ENCODE measurements at places on chromosomes 3 and 15. TPM values are rescaled to one million over a fixed set of nuclear protein-coding genes. Genes with fewer than 3 reads are reported as not detected.

GRCh38 chr3:72574144-72574543 is 274.1 kb downstream of the SHQ1 start:
- DNase-seq = no peak

DNA sequence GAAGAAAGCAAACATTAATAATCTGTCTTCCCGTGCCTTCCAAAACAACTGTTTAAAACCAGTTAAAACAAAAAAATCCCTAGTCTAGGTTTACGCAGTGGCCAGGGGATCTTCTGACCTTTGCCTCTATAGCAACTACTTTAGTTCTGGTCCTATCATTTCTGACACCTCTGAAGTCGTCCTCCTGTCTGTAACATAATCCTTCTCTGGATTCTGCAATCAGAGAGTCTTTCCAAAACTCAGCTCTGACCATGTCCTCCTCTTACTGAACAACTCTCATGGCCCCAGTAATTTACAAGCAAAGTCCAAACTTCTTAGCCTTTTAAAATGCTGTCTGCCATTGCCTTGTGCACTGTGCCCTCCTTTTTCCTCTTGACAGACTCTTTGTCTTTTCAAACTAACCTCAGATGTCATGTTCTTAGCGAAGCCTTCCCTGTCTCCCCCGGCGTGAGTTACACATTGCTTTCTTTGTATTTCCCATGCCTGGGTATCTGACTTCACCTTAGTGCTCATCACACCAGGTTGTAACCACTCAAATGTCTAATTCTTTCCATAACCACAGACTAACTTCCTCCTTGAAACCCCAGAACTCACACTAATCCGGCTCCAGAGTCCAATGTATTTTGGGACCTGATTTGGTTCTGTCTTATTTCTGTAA is 105.2 kb upstream of the BNIP2 start:
- DNase-seq = no peak

DNA sequence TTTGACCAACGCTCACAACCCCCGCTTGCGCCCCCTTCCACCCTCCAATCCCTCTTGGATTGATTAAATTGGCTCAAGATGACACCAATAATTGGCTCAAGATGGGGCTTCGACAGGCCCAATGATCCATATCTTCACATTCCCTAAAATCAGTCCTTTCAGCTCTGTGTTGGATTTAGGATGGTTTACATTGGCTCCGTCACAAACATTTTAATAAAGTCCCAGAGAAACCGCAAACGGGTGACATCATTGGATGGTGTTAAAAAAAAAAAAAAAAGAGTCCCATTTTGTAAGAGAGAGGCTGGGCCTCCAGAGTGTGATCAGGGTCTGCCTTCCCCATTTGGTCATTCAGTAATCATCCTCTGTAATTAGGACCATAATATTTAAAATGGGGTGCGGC is 113.4 kb upstream of the MRPS22 start:
- DNase-seq = peak; percentile 15

- DNase-seq = no peak
These were observed 112.9 kb downstream of the GSK3B start for GRCh38 chr3:119981386-119981785.

PARP14 gene
- total RNA-seq = 17.9 TPM

DNA sequence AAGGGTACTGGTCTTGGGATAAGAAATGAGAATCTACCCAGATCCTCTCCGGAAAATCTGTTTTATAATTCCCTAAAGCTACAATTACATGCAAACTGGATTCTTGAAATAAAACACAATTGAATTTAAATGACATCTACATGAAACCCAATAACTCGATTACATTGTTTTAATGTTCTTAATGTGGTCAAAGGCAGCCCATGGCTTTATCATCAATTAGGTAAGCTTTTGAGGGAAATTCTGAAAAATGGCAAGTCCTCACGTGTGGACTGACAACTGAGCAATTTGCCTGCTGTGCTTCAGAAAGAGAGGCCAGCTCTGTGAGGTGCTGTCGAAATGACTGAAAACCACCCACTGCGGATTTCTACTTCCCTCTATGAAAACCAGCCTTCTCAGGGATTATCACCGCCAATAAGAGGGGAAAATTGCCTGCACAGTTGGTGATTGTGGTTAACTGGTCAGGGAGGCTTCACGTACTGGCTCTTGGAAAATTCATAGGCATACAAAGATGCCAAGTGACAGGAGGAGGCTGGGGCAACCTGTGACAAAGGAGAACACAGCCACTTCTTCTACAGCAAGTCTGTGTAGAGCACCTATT is 200.8 kb upstream of the SLCO3A1 start:
- DNase-seq = no peak

CLDN16 gene
- not detected for total RNA-seq

DNA sequence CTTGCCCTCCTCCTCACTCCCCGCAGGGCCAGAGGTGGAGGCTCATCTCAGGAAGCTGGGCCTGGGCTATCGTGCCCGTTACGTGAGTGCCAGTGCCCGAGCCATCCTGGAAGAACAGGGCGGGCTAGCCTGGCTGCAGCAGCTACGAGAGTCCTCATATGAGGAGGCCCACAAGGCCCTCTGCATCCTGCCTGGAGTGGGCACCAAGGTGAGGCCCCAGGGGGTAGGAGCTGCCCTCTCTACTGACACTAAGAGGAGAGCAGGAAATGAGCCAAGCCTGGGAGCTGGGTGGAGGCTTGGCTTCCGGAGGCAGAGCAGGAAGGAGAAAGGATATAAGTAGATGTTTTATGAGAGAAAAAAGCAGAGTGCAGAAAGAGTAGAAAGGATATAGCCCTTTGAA is 4.9 kb downstream of the OGG1 start:
- no peak for DNase-seq

GRCh38 chr3:102460579-102460978 is 25.8 kb downstream of the ZPLD1 start:
- DNase-seq = no peak

DNA sequence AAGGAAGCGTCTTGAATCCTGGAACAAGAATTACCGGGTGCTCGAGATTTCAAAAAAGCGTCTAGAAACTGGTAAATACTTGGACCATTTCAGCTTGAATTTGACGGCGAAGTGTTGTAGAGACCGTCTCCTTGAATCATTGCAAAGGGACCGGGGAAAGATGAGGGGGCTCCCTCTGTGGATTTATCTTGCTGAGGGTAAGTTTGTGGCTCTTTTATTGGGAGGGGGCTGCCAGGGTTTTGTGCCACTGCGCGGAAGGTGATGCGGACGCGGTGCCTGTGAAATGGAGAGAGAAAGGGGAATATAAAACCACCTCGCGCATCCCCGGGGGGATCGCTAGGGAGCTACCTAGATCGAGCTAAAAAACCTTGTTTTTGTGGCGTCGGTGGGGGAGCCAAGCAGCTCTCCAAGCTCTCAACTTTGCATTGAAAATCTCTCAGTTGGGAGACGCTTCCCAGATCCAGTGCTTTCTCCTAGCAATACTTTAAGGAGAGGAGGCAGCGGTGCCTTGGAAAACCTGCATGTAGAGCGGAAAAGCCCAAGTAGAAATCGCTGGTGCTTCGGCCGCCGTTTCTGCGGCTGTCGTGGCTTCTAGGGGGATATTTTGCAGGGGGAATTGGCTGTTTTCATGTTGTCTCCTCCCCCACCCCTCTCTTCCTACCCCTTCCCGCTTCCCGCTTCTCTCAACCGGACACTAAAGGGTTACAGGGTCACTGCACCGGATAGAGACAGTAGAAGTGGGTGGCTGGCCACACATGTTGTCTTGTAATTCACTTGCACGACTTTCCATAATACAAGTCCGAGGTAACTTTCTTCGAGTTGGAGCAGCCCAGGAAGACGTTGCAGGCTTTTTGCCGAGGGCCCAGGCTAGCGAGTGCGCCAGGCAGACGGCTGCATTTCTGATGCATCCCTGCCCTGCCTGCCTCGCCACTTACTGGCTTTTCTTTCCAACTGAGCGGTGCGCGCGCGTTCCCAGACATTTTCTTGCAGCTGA is 187.6 kb downstream of the NLGN1 start:
- peak; percentile 88 for DNase-seq

GRCh38 chr3:88003115-88003755 is 55.6 kb downstream of the CGGBP1 start:
- DNase-seq = no peak

DNA sequence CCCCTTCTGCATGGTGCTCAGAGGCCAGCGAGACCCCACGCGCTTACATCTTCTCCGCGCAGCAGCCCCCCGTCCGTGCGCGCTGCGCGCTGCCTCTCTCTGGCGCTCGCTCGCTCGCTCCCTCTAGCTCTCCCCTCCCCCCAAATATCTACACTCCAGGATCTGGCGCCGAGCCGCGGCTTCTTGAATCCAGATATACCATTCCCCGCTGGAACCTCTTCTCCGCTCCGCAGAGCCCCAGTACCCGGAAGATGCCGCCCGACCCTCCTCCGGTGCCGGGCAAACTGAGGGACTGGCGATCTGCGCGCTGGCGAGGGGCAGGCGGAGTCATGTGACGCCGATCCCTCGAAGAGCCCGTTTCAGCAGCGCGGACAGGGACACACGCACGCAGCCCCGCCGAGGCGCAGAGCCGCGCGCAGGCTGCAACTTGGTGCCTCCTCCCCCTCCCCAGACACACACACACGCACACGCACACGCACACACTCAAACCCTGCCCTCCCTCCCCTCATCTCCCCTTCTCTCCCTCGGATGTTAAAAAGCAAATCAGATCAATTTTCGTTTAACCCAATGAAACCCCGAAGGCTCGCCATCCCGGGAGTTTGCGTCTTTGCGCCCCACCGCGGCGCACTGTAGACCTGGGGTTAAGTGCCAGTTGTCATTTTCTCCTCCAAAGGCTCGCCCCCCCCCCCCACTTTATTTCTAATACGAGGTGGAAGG is at the start of gene RASGRF1:
TSS of gene RASGRF1 (minus strand) at position 294 of the 717 bp plus-strand sequence. CDS start at position 12, 282 bp downstream.
- no peak for DNase-seq

GRCh38 chr15:29635513-29636098 is 186.7 kb downstream of the TJP1 start:
- no peak for DNase-seq
